ENCODE measurements at places on chromosomes 1 and 21.

DNA sequence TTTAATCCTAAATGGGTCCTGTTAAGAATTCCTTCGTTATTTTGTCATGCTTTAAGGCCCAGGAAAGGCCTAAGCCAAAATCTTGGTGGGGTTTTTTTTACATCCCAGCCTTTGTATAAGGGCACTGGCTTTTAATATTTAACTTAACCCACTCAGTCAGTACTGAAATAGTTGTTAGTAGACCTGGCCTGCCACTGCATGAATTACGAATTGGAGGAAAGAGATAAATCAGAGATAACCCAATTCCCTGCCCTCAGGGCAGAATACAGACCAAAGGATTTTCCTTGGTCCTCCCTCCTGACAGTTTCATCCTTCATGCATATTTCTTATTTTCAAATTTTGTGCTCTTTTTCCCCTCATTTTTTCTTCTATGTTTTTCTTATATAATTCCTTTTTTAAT, 193.0 kb downstream of the FASLG start:
- no peak for DNase-seq

GRCh38 chr1:99348397-99349132, 84.3 kb downstream of the PLPPR4 start:
- DNase-seq: no peak

DNA sequence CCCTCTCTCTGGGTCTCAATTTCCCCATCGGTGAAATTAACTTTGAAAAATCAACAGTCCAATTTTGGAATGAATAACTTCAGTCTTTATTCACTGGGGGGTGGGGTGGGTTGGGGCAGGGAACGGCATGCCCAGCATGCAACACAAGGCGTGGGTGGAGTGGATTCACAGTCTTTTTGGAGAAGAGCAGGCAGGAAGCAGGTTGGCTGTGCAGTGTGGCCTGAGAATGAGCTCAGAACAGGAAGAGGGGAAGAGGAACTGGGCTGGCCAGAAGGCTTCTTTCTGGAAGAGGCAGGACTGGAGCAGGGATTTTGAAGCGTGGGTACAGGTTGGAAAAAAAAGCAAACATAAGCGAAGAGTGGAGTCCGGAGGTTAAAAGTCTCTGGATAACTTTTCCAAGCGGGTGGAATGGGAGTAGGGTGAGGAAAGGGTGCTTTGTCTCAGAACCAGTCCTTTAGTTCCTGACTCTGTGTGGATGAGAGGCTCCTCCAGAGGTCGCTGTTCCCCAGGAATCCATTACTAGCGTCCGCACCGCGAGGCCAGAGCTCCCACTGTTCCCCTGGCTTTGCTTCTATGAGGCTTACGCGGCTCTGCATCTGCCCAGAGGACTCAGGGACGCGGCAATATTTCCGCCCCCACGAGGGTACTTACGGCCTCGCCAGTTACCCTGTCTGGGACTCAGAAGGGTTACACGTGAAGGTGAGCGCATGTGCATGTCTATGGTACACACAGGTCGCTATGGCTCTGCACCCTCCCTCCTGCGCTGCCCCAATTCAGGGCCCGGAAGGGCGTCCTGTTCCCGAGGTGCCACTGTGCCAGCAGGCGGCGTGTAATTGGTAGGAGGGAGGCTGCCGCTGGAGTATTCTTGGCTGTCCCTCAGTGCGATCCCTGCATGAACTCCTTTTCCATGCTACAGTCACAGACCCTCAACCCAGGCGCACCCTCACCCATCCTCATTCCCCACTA, 5.5 kb upstream of the FOXD2 start:
- no peak for DNase-seq

DNA sequence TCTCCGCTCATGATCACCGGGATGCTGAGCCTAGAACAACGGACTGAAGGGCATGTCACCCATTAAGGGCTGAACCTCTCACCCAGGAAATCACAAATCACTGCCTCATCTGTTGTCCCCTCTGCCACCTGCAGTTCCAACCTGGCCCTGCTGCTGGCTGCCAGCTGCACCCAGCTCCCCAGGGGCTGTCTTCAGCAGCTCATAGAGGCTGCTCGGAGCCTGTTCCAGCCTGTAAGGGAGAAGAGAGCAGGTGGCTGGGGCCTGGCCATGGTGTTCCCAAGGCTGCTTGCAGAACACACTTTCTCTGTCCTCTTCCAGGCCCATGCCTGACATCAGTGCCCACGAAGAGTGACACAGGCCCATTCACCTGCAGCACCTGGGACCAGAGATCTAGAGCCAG, 44.5 kb upstream of the DISP3 start:
- DNase-seq: no peak

- DNase-seq: no peak
These were observed 78.0 kb downstream of the RGS13 start for GRCh38 chr1:192713921-192714320.

DNA sequence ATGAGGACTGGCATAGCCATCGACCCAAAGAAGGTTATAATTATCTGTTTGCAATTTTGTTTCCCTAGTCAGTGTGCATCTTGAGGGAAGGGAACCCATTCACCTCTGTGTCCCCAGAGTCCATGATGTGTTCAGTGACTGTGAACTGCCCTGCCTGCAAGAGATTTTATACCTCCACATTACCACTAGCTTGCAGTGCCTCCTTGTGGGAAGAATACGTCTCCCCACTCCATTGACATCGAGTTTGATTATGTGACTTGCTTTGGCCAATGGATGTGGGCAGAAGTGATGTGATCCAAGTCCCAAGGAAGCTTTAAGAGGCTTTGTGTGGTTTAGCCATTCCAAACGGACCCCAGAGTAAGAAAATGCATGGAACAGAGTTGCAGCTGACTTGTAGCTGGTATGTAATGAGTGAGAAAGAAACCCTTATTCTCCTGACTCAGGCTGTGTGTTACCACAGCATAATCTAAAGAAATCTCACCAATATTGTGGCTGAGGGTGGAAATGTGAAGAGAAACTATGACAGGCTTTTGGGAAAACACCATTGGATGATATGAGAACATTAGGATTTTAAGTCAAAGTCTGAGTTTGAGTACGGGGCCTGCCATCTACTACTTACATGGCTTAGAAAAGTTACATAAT, 47.8 kb upstream of the NRDC start:
- no peak for DNase-seq

DNA sequence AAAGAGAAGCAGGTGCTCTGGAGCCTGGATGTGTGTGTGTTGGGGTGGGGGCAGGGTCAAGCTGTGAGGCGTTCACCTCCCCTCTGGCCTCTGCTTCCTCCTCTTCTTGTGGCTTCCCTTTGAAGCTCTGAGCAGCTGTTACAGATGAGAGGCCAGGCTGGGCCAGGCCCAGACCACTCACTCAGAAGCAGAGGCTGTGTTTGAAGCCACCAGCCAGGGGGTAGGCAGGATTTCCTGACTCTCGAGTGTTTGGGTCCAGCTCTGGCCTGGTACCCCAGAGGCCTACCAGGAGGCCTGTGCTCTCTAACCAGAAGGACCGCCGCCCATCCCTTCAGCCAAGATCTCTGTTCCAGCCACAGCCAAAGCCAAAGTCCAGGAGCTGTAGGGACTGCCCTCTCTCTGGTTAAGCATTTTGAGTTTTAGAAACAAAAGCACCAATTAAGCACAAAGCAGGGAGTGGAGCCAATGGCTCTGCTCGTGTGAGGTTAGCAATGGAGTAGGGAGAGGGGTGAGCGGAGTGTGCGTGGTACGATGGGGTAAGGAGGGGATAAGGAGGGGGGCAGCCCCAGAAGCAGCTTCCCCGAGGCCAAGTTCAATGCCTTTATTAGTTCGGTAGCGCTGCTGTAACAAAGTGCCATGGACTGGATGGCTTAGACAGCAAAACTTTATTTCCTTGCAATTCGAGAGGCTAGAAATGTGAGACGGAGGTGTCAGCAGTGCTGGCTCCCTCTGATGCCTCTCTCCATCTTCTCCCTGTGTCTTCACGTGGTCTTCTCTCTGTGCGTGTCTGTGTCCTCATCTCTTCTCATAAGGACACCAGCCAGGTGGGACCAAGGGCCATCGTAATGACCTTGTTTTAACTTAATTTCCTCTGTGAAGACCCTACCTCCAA, 20.5 kb downstream of the RCSD1 start:
- no peak for DNase-seq

GRCh38 chr1:156368157-156368658, 803 bp upstream of the RHBG start:
- DNase-seq: no peak

- no peak for DNase-seq
These were observed 655.2 kb downstream of the LMO4 start for GRCh38 chr1:87983841-87984240.

GRCh38 chr1:145996433-145997015, at the start of gene TXNIP:
TSS of gene TXNIP (minus strand) at chr1:145996579. CDS start at chr1:145996266, 313 bp downstream.
- peak; percentile 84 for DNase-seq

GRCh38 chr1:33424205-33424604, 6.7 kb downstream of the PHC2 start:
- DNase-seq: no peak

GRCh38 chr1:194544012-194544411, 1357.6 kb upstream of the B3GALT2 start:
- DNase-seq: no peak

GRCh38 chr1:200355801-200356200, 54.0 kb downstream of the ZNF281 start:
- no peak for DNase-seq

- DNase-seq: no peak
These were observed 3.7 kb upstream of the SAMD11 start for GRCh38 chr1:920010-920409.

DNA sequence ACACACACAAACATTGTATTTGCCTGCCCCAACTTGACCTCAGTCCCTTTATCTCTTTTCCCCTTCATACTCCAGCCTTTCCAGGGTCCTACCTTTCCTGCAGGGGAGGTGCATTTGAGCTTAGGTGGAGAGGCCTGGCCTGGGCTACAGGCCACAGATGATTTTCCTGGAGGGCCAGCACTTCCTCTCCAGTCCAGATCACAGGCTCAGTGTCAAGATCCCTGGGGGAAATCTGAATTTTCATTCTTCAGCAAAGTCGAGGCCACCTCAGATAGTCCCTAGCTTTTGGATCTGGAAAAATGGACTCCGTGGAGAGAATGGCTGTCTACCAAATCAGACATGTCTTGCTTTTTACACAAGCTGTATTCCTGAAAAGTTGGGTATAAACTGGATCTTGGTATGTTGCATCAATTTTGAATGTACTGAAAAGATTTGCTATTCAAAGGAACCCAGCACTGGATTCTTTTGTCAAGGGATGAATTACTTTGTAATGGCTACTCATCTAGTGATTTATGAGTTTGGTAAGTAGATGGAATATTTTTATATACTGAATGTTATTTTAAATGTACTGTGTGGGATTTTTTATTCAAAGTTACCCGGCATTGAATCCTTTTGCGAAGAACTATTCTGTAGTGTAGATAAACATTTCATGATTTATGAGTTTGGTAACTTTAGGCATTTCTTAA, 78.7 kb downstream of the DDR2 start:
- no peak for DNase-seq

GRCh38 chr1:174157157-174157806, 2.0 kb upstream of the RABGAP1L start:
- DNase-seq: no peak

- no peak for DNase-seq
These were observed 20.5 kb upstream of the YRDC start for GRCh38 chr1:37828410-37829074.

DNA sequence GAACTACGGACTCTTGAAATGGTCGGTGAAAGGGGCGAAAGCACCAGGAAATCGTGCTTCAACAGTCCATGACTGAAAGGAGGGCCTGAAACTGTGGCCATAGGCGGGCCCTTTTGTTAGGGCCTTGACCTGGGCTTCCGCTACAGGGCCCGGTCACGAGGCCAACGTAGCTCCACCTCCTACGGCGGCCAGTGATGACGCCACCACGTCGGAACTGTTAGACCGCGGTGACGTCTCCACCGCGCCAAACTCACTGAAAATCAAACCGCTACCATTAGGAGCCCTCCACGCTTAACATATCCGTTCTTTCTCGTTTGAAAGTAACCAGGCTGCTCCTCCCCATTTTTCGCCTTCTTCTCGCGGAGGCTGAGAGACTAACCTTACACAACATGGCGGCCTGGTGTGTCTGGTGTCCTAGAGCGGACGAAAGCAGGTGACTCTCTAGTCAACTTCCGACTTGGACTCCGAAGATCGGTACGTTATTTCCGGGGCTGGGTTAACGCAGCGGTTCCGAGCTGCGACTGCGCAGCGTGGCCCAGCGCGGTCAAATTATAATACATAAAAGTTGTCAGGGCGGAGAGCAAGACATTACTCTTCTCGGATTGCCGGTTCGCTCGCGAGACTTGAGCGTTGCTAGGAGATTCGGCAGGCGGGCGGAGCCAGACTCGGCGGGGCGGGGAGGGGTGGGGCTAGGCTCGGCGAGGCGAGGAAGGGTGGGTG, 371 bp upstream of the CACYBP start:
- DNase-seq: peak; percentile 94

GRCh38 chr1:175037416-175037815, 14.2 kb upstream of the MRPS14 start:
- no peak for DNase-seq

GRCh38 chr1:85179522-85179921, 21.3 kb downstream of the SYDE2 start:
- DNase-seq: no peak

DNA sequence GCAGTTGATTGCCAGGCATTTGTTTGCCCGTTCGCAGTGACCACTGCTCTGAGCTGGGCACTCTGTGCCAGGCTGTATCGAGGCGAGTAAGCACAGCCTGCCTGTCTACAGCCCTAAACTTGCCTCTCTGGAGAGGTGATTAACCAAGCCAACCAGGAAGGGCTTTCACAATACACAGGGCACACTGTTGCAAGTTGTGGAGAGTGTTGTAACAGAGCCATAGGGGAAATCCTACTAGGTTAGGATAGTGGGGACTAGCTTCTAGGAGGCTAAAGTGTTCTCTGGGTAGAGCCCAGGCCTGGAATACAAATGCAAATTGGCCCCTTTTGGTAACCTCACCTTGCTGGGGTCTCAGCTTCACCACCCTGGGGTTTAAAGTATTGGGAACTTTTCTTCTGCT, 23.8 kb downstream of the PRDM2 start:
- DNase-seq: no peak

GRCh38 chr1:156920233-156921052, at the start of gene LRRC71:
TSS of gene LRRC71 (plus strand) at chr1:156920632. CDS start at chr1:156920804, 172 bp downstream.
- DNase-seq: peak; percentile 61

DNA sequence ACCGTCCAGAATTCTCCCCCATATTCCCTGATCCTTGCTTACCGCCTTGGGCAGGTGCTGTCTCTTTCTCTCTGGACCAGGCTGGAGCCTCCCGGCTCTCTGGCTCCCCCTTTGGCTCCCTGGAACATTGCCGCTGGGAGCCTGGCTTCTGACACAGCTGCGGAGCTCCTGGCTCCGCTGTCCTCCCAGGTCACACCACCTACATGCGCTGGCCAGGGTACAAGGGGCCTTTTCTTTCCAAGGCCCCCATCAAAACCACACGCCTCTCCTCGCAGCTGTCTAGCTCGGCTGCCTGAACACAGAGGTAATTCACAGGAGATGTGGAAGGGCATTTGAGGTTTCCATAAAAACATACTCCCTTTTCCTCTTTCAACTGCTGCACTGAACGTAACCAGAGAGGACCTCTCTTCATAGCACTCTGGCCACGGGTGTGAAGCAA, 7.5 kb upstream of the ZNF648 start:
- DNase-seq: peak; percentile 8

- DNase-seq: no peak
These were observed 3.2 kb downstream of the DAP3 start for GRCh38 chr1:155691992-155692528.
